ENCODE measurements at places on chromosomes 11 and 22.

DNA sequence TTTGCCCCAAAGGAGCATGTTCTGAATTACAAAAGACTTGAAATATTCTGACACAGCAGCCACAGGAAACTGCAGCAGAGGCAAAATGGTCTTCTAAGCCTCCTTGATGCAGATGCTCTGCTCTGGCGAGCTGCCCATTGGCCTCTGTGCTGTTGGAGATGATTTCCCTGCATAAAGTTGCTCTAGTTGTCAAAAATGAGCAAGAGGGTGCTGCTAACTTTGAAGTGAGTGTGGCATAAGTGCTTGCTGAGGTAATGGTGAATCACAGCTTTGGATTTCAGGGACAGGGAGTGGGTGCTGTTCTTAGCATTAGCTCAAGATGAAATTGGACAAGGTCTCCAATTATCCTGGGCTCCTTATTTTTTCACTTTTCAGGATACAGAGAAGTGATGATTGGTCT is 435.4 kb downstream of the TMEM135 start:
- DNase-seq = no peak

GRCh38 chr22:28329186-28330073 is 350.2 kb downstream of the TTC28 start:
- no peak for DNase-seq

- DNase-seq = no peak
Observed at GRCh38 chr22:24953384-24954113, 1.0 kb downstream of the KIAA1671 start.

GRCh38 chr22:29477723-29478318 is 2.2 kb upstream of the NEFH start:
- DNase-seq = no peak

DNA sequence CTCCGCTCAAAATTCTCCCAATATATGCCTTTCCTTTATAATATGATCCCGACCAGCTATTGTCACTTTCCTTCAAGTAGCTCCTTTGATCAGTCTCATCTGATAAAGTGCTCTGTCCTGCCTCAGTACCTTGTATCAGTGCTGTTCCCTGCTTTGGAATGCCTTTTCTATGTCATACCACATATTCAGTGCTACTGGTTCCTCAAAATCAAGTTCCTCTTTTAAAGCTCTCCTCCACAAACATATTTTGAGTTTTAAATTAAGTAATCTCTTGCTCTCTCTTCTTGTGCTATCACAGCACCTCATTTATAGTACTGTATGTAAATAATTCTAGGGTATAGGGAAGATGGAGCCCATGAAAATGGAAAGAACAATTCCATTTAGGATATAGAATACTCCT is 137.1 kb upstream of the CTSC start:
- no peak for DNase-seq

GRCh38 chr11:73072935-73073481 is 69.1 kb downstream of the FCHSD2 start:
- no peak for DNase-seq

DNA sequence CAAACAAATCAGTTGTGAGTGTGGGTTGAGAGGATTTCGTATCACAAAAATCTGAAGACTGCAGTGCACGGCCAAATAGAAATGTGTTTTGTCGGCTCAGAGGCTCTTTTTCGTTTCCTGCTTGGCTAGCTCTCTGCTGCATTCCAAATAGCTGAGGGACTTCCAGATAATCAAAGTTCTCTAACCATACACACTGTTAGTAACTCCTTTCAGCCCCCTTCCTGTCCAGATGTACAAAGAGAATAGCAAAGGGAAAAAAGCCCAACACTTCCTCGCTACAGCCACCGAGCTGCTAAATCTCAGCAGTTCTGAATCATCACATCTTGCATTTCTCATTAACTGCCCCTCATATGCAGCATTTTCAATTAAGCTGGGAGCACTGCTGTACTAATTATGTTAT is 203.1 kb downstream of the TENM4 start:
- DNase-seq = no peak

GRCh38 chr22:40838486-40838885 is 18.0 kb downstream of the ST13 start:
- no peak for DNase-seq

DNA sequence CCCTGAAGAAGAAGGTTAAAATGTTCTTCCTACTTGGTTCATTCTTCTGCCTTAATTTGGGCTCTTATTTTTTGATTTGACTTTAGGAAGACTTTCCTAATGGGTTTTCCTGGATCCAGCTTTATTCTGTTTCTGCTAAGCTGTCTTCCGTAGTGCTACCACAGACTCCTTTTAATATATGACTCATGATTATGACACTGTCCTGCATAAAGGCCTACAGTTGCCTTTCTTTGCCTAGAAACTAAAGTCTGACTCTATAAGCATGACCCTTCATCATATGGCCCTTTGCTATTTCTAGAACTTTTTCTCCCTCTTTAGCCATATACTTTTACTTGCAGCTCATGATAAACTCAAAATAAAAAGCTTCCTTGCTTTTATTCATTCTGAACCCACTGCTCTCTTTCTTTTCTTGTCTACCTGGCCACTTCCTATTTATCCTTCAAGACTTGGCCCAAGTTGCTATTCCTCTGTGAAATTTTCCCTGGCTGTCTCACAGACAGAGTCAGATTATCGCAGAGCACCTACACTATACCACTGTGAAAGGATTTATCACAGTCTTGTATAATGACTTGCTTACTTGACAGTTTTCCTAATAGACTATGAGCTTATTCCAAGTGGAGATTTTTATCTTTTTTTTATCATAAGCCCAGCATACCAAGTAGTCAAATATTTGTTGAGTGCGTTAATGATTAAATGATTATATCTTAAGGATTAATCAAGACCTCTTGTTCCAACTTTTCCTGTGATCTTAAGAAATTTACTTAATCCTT is 24.7 kb downstream of the TBCEL start:
- DNase-seq = no peak

- DNase-seq = peak; percentile 3
Observed at GRCh38 chr11:107590460-107591377, at the start of gene ELMOD1. Gene ELMOD1 (plus strand): TSS chr11:107591147. CDS start chr11:107618190, 27,043 bp downstream.
